ENCODE measurements at places on chromosomes 3 and 15.

DNA sequence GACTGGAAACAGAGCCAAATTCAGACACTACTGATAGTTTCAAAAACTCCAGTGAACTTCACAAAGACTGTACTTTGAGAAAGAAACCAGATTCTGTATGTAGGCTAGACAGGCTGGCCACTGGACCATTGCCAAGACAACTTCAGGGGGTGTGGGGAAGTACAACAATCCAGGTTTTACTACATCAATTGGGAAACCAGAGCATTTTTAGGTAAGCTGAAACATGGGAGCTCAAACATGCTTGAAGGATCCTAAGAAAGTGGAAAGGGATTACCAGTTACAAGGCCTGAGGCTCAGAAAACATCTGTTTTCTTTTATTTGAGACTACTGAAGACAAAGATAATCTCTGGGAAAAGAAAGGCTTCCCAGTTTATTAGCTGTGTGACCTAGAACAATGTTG lies 26.9 kb upstream of the ZNF280D start:
- DNase-seq = no peak

DNA sequence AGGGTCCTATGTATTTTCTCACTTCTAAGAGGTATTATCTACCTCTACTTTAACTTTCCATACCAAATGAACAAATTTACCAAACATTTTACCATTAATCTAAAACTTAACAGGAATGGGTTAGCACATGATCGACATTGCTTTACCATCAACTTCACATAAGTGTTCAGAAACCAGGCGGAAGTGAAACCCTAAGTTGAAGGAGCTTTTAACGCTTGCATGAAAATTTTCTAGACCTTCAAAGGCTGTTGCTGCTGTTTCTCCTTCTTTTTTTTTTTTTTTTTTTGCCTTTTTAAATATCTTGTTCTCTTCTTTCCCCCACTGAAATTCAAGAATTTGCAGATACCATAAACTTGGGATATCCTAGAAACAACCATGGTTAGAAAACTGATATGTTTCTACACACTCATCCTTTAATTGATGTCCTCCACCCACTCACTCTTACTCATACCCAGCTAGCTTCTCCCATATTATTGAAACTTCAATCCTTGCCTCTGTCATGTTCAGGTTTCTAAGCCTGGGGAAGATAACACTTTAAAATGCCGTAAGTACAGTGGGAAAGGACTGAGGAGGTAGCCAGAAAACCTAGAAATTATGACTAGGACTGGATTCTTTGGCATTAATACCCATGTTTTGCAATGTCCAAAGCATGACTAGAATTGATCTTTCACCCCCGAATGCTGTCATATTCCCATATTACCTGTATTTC lies 24.7 kb downstream of the MYO5A start:
- DNase-seq = no peak

DNA sequence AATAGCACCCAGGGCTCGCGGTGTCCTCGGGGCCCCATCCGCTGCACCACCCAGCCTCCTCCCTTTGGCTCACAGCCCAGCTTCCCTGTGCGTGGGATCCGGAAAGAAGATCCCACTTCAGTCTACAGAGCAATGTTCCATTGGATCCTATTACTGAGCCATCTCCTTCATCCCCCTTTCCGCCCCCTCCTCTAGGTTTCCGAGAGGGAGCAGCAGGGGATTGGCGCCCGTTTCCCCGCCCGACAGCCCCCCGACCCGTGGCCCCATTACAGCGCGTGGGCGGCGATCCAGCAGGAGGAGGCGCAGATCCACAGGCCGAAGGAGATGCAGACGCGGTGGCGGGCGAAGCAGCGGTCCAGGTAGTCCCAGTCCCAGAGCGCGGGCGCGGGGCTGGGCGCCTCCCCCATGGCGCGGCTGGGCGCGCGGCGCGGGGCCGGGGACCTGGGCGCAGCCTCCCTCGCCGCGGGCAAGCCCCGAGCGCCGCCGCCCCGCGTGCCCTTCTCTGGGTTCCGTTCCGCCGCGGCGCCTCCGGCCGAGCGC lies 340 bp downstream of the TMEM44 start:
- DNase-seq = no peak

DNA sequence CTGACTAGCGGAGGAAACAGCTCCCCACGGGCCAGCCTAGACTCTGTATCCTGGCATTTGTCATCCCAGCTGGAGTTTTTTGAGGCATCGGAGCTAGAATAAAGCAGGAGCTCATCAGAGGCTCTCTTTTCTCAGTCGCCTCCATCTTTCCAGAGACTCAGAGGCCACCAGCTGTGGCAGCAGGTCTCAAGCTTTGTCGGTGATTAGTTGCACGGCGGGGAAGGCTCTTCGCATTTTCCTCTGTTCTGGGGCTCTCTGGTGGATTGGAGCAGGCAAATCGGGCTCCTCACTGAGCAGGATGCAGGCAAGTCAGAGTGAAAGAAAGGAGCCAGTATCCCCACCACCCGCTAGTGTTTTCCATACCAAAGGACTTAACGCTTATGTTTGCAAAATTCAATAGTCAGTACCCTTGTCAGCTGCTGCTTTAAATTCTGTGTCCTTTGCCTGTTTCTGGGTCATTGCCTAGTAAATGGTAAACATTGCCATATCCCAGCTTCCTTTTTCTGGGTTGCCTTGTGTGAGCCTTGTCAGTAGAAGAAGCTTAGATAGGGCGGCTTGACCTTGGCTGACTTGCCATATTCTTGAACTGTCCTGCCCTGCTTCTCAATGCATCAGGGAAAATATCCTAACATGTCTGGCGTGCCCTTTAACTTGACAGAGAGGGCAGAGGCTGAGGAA lies 127.1 kb downstream of the PTPRG start:
- DNase-seq = no peak

DNA sequence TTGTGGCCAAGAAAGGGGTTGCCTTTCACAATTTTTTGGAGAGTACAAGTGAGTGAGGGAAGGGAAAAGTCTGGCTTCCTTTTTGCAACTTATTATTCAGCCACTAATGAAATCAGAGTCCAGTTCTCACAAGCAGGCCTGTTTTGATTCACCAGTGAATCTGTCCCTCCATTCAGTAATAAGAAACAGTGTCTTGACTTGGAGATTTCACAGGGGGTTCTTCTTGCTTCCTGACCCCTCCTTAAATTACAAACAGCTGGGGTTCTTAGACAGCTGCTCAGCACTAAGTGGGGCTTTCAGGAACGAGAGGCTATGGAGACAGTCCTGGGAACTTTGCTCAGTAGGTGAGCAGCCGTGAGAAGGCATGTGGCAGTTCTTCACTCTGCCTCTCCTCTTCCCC lies 24.5 kb downstream of the SEMA3G start:
- no peak for DNase-seq

GRCh38 chr3:59425371-59425770 lies 375.5 kb upstream of the CFAP20DC start:
- no peak for DNase-seq

- DNase-seq = no peak
Measured at GRCh38 chr3:54899273-54899672, 28.6 kb downstream of the LRTM1 start.

DNA sequence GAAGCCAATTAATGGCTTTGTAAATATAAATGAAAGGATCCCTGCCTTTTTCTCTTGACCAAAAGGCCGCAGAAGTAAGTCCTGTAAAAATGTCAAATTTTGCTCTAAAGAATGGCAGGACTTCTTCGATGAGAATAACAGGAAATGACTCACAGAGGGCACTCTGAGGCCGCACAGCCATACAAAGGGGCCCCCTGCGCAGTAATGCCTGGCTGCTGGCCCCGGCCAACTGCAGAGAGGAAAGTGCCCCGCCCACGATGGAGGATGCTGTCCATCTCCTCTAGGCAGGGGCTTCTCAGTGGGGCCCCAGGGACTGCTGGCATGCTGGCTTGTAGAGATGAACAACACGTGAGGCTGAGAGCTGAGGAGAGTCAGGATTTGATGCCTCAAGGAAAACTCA lies 18.1 kb upstream of the SCN10A start:
- peak; percentile 58 for DNase-seq

All from activated CD4-positive, CD25-positive, alpha-beta regulatory T cell treated with anti-CD3 and anti-CD28 coated beads, Interleukin-2, amount 50 U/mL, for 72 hours (primary cell).